NCI-H1105 (cell line): ENCODE measurements at places on chromosomes 3 and 15.

DNA sequence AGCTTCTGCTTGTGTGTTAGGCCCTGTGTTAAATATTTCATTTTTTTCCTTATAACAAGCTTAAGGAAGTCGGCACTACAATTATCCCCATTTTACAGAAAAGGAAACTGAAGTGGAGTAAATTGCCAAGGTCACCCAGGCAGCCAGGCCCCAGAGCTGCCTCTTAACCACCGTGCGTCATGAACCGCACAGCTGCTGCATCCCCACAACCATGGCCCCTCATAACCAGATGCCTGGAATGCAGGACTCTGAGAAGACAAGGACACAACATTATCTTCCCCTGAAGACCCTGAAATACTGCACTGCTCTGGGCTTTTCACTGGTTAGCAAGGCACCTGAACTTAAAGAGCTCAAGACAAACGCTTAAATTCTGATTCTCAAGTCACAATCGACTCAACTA is 14.6 kb downstream of the LRIG1 start:
- DNase-seq = no peak

DNA sequence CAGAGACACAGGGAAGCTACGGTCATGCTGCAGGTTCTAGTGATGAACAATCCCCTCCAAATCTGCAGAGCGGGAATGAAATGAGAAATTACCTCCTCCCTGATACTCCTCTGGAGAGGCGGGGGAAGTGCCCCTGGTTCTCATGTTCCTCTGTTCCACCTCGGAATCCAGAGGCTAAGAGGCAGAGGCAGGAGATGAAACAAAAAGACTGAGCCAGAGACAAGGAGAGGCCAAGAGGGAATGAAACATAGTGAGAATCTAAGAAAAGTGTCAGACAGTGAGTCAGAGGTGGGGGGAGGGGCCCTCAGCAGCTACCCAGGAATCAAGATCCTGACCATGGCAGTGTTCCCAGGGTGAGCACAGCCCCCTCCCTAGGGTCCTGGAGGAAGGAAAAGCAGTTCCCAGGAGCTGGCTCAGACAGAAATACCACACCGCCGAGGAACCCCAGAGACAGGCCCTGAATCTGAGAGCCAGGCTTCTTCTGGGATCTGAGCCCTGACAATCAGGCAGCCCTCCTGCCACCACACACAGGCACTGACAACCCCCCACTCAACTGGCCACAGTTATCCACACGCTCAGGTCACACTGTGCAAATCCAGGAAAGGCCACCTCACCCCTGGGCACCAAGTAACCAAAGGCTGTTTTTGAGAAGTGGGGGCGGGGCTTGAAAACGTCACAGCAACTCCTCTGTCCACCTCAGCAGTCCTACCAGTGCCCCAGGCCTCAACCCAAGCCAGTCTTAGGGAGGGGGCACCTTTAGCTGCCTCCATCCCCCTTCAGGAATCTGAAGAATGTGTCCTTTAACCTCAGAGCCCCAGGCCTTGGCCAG is 2.4 kb downstream of the CSRNP1 start:
- no peak for DNase-seq

DNA sequence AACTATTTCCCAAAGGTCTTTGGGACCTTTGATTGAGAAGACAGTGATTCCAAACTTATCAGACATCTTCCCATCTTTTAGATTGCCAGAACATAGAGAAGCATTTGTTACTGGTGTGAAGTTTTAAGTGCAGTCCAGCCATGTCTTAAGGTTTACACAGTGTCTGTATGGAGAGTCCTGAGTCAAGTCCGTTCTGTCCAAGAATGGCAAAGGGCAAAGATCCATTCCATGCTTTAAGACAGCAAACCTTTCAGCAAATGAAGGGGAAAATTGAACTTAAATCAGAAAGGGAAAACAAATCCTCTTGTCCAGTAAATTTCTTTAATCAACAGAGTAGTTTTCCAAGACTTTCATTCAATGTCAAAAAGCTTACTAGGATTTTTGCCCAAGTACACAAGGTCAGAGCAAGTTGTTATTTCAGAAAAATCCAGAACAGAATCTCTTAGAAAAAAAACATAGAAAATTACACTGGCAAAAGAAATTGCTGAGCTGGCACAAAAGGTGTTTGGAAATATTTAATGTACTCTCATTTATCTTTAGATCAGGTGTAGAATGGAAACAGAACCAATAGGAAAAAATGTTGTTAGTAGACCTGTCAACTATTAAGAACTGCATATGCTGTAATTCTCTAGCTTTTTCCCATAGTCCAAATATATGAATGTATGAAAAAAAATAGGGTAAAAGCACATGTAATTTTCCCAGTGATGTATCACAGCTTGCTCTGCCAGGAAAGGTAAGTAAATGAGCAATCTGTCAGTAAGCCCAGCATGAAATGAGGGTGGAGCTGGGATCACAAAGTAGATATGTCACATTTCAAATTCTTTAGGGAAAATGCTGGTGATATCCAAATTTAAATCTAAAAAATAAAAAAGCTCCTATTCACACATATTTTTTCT is 1099.9 kb downstream of the TUSC7 start:
- DNase-seq = no peak

DNA sequence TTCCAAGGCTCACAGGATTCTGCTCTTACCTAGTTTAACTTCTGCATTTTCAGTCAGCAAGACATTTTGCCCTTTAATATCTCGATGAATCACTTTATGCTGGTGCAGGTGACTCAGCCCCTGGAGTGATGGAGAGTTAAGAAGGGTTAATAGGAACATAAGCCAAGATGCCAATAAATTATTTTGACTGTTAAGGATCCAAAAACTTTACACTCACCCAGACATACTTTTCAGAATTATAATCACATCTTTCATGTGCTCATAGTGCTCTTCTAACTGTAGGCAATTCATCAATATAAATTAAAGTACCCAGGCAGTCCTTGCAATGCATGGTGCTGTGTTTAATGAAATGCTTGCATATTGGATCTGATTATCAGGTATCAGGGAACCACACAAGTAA is 164.1 kb upstream of the SLC2A2 start:
- DNase-seq = no peak

- DNase-seq = no peak
These were observed 124.3 kb upstream of the RGMA start for GRCh38 chr15:93213281-93213680.

DNA sequence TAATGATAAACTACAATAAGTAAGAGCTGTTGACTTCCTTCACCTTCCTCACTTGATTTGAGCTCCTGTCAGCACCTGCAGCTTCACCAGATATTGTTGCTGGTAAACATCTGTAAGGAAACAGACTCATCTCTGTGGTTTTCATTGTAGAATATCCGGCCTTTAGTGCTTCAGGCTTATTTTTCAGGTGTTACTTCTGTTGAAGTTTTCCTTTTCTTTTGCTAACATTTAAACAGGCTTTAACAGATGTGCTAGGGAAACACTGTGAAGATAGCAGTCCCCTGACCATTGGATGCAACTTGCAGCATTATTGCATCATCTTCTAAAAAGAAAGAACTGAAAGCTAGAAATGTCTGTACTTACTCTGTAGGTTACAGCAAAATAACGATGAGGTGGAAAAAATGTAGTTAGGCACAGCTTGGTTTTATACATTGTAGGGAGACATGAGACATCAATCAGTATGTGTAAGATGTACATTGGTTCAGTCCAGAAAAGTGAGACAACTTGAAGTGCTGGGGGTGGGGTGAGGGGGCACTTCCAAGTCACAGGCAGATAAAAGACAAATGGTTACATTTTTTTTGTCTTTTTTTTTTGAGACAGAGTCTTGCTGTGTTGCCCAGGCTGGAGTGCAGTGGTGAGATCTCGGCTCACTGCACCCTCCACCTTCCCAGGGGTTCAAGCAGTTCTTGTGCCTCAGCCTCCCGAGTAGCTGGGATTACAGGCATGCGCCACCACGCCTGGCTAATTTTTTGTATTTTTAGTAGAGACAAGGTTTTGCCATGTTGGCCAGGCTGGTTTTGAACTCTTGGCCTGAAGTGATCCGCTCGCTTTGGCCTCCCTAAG is 10.2 kb downstream of the EDEM1 start:
- no peak for DNase-seq

- no peak for DNase-seq
These were observed 48.8 kb downstream of the GTPBP8 start for GRCh38 chr3:113039546-113039945.

GRCh38 chr3:172517859-172518466 is 5.3 kb downstream of the TNFSF10 start:
- no peak for DNase-seq

GRCh38 chr3:16482194-16482769 is 31.2 kb downstream of the RFTN1 start:
- no peak for DNase-seq

DNA sequence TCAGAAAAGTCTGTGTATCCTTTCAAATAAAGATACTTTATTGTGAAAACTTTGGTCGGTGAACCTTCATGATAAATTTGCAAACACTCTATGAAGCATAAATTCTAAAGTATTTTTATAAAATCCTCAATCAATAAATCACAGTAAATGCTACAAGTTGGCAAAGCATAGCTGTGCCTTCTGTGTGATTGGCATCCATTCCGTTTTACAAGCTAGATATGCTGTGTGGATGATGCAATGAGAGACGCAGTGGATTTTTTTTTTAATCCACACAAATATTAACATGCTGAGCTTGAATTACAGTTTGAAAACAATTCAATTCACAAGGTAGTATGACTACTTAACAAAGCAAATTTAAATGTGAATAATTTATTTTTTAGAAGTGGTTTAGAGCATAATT is 937.2 kb downstream of the ZPLD1 start:
- DNase-seq = no peak

GRCh38 chr3:132652640-132653270 is 6.9 kb downstream of the ACAD11 start:
- DNase-seq = no peak

DNA sequence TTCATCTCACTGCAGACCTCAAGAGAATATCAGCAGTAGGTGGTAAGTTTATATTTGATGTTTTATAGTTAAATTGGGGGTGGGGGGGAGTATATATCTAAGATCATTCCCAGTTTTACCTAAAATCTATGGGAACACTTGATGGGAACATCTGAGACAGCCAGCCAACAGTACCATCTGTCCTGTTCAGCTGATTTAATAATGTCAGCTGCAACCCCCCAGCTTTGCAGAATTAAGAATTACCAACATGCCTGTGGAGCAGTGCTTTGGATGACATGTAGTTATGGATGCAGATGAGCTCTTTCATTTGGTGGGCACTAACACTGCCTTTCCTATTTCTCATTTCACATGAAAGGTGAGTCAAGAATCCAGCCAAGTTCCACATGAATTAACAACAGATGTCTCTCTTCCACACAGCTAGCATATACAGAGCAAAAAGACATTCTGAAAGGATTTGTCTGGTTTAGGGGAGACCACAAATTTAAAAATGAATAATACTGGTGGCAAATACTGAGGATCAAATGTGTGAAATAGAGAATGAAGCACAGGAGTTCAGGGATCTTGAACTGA is 76.2 kb downstream of the SETD5 start:
- no peak for DNase-seq

GRCh38 chr3:170529346-170529745 is 56.5 kb downstream of the SLC7A14 start:
- no peak for DNase-seq

GRCh38 chr3:123883701-123884202 is 380 bp downstream of the MYLK start:
- no peak for DNase-seq

DNA sequence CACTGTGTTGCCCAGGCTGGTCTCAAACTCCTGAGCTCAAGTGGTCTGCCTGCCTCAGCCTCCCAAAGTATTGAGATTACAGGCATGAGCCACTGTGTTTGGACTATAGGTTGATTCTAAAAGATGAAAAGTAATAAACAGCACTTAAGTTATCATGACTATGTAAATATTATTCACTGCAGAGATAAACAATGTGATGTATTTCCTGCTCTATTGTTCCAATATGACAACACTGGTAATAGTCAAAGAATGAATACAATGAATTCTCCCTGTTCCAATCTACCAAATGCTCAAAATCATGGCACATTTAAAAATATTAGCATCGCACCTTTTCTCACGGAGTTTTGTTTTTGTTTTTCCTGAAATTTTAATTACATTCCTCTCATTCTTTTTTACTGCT is 36.8 kb upstream of the TBL1XR1 start:
- DNase-seq = no peak

DNA sequence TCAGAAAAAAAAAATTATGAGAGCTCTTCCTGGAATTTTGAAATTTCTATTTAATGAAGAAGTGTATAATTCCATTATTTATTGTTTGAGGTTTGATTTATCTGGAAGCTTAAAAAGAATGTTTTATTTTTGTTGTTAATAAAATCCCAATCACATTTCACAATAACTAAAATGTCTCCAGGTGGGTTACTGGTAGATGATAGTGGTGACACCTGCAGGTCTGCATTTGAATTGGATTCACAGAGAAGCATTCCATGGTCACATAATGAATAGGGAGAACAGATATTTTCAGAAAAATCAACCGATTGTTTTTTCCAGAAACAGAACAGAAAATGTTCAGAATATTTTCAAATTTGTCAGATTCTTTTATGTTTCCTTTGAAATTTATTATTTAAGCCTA is 48.3 kb downstream of the ASB7 start:
- no peak for DNase-seq

GRCh38 chr3:190426806-190427507 is 22.7 kb downstream of the TMEM207 start:
- DNase-seq = no peak

DNA sequence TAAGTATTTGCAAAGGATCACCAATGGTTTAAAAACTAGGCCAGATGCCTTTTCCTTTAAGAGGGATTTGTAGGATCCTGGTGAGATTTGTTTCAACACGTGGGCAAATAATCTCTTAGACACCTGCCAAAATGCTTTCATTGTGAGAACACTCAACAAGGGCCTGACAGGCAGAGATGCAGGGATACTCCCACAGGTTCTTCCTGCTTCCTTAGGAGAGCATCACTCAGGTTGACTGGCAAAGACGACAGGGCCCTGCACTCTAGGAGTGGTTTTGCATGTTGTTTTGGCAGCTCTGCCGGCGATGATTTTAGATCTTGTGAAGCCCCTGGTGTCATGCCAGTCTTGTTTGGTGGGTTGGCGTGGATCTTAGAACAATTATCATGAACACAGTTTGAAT is 184.5 kb downstream of the NR1D2 start:
- DNase-seq = peak; percentile 27

- no peak for DNase-seq
These were observed 442.6 kb upstream of the THRB start for GRCh38 chr3:24937228-24937627.
